ENCODE measurements at places on chromosomes 3 and 15.

- DNase-seq = no peak
These were observed 90.5 kb downstream of the FAM227B start for GRCh38 chr15:49530092-49530491.

DNA sequence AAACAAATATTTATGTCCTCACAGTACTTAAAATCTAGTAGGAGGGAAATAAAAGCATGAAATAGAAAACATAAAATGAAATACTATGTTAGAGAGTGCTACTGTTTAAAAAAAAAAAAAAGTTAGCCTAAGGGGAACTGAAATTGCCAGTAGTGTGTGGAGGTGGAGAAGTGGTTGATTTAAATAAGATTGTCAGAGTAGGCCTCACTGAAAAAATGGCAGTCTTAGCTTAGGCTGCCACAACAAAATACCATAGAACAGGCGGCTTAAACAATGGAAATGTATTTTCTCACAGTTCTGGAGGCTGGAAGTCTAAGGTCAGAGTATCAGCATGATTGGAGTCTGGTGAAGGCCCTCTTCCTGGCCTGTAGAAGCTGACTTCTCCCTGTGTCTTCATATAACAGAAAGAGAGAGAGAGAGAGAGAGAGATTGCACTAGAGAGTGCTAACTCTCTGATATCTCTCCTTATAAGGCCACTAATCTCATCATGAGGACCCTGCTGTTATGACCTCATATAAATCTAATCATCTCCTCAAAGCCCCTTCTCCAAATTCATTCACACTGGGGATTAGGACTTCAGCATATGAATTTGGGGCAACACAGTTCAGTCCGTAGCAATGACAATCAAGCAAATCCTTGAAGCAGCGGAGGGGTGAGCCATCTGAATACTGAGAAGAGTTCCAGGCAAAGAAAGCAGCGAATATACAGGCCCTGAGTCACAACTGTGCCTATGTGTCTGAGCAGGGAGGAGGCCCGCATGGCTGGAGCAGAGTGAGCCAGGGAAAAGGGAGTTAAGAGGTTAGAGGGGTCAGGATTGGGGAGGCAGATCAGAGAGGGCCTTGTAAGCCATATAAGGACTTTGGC lies 23.6 kb upstream of the LRRC34 start:
- DNase-seq = no peak

- DNase-seq = peak; percentile 35
These were observed 37.9 kb downstream of the RPL39L start for GRCh38 chr3:187101184-187102072.

DNA sequence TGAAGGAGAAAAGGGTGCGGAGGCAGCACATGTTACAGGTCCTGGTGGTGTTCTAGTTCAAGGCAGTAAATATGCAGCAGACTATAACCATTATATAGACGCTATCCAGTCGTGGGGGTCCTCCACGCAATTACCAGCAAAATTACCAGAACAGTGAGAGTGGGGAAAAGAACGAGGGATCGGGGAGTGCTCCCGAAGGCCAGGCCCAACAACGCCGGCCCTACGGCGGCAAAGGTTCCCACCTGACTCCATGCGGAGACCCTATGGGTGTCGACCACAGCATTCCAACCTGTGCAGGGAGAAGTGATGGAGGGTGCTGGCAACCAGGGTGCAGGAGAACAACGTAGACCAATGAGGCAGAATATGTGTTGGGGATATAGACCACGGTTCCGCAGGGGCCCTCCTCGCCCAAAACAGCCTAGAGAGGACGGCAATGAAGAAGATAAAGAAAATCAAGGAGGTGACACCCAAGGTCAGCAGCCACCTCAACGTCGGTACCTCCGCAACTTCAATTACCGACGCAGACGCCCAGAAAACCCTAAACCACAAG lies 89.0 kb upstream of the TPM1 start:
- no peak for DNase-seq

- no peak for DNase-seq
These were observed 17.7 kb downstream of the FOXB1 start for GRCh38 chr15:60021589-60022378.

GRCh38 chr3:176609361-176609760 lies 587.9 kb downstream of the TBL1XR1 start:
- DNase-seq = no peak

- DNase-seq = no peak
These were observed 34.9 kb upstream of the TIMP4 start for GRCh38 chr3:12193485-12194165.

DNA sequence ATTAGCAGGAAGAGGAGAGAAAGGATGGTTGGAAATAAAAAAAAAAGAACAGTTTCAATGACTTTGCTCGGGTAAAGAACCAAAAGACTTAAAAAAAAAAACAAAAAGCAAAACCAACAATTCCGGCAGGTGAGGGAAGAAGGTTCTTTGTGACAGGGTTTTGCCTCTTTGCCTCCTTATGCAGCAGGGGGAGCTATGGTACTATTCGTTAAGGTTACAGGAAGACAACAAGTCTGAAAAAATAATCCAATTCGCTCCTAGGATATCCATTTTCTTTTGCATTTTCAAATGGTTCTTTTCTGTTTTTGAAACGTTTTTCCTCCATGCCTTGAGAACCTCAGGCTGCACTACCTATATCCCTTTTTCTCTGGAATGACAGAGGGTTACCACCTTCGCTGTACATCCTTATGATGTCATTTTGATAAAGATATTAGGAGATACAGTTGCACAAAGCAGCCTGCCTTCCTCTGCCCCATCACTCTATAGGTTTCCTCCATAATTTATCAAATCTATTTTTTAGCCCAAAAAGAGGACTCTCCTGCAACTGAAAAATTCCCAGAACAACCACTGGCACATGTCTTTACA lies 55.0 kb downstream of the CFAP20DC start:
- no peak for DNase-seq

- no peak for DNase-seq
These were observed 130.9 kb downstream of the IL1RAP start for GRCh38 chr3:190644766-190645165.

DNA sequence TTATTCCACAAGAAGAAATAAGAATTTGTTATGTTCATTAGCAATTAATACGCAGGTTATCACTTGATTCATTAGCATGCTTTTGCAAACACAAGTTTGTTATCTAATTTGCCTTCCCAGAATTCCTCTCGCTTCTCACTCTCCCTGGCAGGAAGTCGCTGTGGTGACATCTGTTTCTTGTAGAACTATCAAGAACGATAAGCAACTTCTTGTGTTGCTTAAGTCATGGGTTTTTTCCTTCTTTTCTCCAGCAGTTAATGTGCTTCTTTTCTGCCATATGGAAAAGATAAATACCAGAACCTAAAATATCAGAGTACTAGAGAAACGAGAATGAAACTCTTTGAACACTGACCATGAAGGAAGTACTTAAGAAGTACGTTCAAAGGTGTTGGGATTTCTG lies 99.8 kb upstream of the CHMP2B start:
- DNase-seq = no peak

- peak; percentile 2 for DNase-seq
These were observed 236.3 kb downstream of the NFKBIZ start for GRCh38 chr3:102085431-102086176.

DNA sequence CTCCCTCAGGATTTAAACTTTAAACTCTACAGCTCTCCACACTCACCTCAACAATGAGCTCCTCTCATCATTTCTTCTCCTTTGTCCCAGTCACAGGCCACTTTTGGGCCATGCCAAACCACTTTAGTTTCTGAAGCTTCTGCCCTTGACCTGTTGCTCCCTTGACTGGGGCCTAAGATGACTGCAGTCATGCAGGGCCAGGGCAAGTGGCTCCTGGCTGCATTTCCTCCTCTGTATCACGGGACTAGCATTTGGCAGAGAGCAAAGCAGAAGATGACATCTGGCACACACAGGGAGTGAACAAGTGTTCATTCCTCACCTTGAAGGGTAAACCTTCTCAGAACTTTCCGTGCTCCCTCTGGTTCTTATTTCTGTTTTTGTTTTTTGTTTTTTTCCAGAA lies 136.9 kb downstream of the PDE8A start:
- DNase-seq = no peak

- DNase-seq = peak; percentile 29
These were observed 33.9 kb downstream of the MYO5C start for GRCh38 chr15:52261498-52262242.

- DNase-seq = no peak
These were observed 33.0 kb upstream of the PLSCR4 start for GRCh38 chr3:146283781-146284445.

DNA sequence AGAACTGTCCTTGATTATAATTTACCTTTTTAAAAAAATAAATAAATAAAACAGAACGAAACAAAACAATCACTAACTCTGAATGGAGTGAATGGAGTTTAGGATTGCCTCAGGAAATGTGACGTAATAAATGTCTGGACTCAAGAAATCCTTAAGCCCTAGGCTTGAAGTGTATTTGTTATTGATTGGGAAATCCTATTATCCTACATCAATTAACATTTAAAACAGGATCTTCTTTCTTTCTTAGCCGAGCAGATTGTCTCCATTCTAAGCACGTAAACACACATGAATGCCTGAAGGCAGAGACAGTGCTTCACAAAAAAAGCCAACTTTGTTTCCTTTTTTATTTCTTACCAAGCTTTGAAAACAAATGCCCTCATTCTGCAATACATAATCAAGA lies 33.4 kb downstream of the KAT2B start:
- DNase-seq = no peak

- DNase-seq = no peak
These were observed 17.5 kb downstream of the GASK1A start for GRCh38 chr3:42996633-42997075.

DNA sequence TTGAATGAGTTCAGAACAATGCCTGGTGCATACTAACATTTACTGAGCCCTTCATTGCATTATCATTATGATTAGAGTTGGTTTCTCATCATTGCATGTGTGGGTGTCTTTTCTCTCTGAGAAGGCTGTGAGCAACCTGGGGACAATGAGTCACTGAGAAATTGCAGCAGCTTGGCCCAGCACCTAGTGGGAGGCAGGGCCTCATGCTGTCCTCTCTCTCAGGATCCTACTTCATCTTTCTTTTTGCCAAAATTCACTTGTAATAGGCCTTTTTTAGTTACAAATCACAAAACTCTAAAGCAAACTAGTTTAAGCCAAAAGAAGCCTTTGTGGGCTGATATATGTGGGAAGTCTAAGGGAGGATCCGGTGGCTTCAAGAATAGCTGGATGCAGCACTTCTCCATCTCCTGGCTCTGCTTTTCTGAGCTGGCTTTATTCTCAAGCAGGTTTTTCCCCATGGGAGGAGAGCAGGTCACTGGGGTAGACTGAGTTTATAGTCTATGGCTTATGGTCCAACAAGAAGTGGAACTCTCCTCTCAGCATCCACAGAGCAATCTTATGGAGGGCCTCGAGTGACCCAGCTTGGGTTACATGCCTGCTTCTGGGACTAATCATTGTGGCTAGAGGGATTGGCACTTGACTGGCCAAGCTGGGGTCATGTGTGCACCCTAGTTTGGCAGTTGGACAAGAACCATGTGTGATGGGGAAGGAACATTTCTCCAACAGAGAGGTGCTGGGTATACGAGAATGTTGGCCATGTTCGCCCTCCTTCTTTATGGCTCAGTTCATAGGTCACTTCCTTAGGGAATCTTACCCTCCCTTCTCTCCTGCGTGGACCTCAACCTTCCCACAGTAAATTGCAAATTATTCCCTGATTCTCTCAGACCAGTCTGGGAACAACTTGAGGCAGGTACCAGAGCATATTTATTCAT lies 8.7 kb upstream of the CAMK1 start:
- peak; percentile 72 for DNase-seq

- no peak for DNase-seq
These were observed 44.7 kb upstream of the APEH start for GRCh38 chr3:49629451-49629850.

DNA sequence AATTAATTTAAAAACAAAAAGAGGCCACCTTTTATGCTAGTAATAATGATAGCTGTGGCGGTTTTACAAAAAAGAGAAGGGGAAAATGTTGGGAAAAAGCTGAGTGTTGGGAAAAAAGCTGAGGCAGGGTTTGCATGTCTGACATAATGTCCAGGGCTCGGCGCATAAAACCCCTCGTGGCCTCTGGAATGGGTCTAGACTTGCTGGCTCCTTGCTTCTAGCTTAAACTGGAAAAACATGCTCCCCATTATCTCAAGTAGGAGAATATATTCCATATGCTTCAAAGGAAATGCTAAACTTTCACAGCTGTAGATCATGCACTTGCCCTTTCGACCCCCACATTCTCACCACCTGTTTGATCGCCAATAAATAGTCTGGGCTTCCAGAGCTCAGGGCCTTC lies 53.0 kb downstream of the CYP19A1 start:
- DNase-seq = no peak

GRCh38 chr3:168476360-168476980 lies 380.7 kb upstream of the GOLIM4 start:
- DNase-seq = no peak

DNA sequence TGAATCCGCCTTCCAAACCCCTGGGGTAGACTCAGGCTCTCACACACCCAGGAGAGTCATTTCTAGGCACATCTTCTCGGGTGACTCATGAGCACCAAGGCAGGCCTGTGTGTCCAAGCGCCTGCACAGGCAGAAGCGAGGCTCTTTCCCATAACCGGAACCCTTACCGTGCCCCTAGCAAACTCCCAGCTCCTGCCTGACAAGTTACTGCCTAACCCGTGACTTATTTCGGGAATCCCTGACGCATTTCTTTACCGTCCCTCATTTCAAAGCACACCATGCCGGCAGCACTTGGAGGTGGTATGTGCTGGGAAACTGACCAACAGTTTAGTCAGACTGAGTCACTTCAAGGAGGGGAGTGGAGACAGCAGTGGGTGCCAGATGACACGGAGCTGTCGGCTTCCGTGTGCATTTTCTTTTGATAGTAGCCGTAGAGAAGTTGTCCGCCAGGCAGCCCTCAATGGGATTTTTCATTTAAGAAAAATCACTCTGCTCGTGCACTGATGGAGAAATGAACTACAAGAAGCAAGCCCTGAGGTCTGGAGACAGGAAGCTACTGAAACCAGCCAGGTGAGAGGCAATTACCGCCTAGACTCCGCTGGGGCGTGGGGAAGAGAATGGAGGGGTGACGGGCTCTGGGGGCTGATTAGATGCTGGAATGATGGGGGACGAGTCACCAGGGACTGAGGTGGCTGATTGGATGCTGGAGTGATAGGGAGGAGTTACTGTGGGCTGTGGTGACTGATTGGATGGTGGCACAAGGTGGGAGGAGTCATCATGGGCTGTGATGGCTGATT lies 17.3 kb upstream of the HRH1 start:
- no peak for DNase-seq

- DNase-seq = no peak
These were observed 7.3 kb downstream of the NGLY1 start for GRCh38 chr3:25775936-25776335.

- no peak for DNase-seq
These were observed 514.3 kb upstream of the PPP2R3A start for GRCh38 chr3:135451037-135451785.

- peak; percentile 59 for DNase-seq
These were observed 36.8 kb downstream of the TRANK1 start for GRCh38 chr3:36907911-36908646.

- DNase-seq = no peak
These were observed 109.4 kb downstream of the SQOR start for GRCh38 chr15:45744236-45744589.

Measured in stimulated activated naive CD4-positive, alpha-beta T cell treated with Interleukin-2 at 50 U/mL for 16 hours (primary cell).